NCI-H1092 treated with DMSO at 0.1 percent for 48 hours (cell line): ENCODE measurements at places on chromosomes 7 and 10.

DNA sequence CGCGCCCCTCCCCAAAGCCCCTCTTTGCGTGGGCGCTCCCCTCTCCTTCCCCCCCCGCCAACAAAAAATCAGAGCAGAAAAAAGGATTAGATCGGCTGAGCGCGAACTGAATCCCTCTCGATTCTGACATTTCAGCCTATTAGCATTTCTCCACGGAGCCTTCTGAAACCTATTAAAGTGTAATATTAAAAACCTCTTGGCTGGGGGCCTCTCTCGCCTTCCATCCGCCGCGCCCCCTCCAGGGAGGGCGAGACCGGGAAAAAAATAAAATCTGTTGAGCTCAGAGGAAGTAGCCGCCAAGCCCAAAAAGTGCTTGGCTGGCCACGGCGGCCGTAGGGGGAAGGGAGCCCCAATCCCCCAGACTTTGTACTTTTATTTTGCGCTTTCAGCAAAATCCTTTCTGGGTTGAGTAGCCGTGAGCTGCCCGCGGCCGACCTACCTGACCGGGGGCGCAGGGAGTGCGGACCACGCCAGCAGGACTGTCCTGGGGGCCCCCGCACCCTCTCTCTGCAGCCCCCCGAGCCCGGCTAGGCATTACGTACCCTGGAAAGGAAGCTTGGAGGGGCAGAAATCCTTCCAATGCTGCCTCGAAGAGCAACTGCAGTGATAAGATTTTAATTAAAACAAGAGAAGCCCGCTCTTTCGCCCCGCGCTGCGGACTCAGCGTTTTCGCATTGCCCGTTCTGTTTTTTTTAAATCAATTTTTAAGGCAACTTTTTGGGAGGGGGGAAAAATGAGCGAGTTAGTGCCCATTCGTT is 1.3 kb upstream of the TNRC18 start:
- DNase-seq = no peak

- DNase-seq = no peak
These were observed 330.8 kb downstream of the PTEN start for GRCh38 chr10:88194041-88194887.

GRCh38 chr7:5462216-5462615 is 38.6 kb upstream of the TNRC18 start:
- no peak for DNase-seq

GRCh38 chr10:12471135-12471534 is 121.8 kb downstream of the CAMK1D start:
- no peak for DNase-seq

DNA sequence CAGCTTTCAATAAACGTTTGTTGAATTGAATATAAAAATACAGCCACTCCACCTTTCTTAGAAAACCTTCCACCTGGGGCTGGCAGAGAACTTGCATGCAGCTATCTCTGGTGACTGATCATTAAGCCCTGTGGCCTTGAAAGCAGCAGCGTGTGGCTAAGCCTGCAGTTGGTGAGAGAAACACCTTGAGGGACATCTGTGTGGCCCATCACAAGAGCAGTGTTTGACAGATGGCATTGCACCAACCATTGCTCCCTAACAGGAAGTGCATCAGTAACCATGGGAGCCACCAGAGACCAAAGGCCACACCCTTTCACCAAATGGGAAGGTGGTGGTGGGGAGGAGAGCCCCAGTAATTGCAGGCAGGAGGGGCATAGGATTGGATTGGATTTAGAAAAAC is 22.4 kb downstream of the RHOBTB1 start:
- no peak for DNase-seq

DNA sequence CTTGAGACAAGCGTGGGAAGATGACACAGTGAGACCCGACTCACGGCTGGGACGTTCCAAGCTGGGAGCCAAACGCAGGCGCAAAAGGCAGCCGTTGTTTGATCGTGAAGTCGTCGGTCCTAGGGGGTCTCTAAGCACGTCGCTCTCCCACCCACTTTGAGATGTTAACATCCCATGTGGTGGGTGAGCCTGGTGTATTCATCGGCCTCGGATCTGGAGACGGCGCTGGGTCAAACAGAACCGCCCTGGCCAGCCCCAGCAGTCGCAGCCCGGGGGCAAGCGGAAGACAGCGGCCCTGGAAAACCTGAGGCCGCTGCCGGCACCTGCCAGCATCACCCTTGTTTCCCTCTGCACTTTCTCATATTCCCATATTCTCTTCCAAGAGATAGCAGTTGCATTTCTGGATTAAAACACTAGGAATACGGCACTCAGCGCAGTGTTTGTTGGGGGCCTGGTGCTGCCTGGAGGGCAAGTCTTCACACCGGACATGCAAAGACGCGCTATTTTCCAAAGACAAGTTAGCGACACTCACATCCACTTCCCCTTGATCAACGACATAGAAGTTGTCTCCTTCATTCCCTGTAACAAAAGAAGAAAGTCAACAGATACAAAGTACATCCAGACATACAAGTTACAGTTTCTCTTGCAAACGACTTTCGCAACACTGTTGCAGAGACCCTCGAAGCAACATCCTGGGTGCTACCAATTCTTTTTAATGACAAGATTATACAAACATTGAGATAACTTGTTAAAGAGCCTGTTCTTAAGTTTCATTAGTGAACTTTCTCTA is 86.2 kb upstream of the PDGFA start:
- no peak for DNase-seq

- no peak for DNase-seq
These were observed 304.9 kb downstream of the IPMK start for GRCh38 chr10:57962839-57963238.

GRCh38 chr10:49184642-49185111 is 3.5 kb downstream of the TMEM273 start:
- no peak for DNase-seq

GRCh38 chr10:77666821-77667220 is 29.2 kb upstream of the KCNMA1 start:
- no peak for DNase-seq

DNA sequence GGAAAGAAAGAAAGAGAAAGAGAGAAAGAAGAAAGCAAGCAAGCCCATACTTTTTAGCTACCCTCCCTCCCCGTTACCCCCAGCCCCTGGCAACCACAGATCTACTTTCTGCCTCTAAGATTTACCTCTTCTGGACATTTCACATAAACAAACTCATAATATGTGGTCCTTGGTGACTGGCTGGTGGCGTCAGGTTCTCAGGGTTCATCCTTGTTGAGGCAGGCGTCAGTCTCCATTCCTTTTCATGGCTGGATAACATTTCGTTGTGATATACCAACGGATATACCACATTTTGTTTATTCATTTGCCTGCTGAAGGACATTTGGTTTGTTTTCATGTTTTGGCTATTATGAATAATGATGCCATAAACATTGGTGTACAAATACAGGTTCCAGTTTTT is 30.5 kb downstream of the CDH23 start:
- no peak for DNase-seq

- no peak for DNase-seq
These were observed 11.8 kb downstream of the SFXN2 start for GRCh38 chr10:102726274-102726673.

DNA sequence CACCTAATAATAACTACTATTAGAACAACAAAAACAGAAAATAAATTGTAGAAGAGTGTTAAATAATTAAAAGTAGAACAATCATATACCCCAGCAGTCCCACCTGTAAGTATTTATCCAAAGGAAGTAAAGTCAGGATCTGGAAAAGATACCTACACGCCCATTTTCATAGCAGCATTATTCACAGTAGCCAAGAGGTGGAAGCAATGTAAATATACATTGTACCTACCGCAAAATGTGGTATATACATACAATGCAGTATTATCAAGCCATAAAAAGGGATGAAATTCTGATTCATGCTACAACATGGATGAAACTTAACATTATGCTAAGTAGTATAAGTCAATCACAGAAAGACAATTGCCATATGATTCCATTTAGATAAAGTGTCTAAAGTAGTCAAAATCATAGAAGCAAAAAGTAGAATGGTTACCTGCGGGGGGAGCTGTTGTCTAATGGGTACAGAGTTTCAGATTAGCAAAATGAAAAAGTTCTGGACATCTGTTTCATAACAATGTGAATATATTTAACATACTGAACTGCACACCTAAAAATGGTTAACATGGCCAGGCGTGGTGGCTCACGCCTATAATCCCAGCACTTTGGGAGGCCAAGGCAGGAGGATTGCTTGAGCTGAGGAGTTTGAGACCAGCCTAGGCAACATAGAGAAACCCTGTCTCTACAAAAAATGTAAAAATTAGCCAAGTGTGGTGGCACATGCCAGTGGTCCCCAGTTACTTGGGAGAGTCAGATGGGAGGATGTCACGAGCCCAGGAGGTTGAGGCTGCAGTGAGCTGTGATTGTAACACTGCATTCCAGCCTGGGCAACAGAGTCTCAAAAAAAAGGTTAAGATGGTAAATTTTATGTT is 6.0 kb upstream of the TMED4 start:
- DNase-seq = peak; percentile 59

DNA sequence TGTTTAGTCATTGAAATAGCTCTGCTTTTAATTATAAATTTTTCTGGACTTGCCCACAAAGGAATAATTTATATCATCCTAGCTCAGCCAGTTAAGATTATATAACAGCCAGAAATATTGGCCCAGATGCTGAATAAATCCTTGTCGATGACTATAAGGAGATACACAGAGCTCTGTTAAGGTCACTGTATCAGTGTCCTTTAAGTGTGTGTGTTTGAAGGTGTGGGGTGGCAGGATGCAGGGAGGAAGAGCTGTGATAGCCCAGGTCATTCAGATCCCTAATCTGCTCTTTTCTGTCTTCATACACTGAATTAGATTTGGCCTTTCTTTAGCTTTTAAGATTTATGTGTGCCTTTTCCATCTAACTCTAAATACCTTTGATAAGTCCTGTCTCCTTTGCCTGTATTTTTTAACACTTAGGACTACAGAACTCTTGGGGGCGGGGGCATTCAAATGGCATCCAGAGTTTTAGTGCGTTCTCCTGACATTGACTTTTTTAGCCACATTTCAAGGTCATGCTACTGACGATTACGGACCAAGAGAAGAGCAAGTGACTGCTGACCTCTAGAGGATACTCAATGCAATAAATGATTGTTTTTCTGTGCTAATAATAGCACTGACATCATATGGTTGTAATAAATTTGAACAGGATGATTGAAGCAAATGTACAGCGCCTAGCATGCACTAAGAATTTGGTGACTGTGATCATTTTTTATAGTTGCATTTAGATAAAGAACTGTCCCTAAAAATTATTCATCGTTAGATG is 172.3 kb downstream of the CACNB2 start:
- peak; percentile 13 for DNase-seq

DNA sequence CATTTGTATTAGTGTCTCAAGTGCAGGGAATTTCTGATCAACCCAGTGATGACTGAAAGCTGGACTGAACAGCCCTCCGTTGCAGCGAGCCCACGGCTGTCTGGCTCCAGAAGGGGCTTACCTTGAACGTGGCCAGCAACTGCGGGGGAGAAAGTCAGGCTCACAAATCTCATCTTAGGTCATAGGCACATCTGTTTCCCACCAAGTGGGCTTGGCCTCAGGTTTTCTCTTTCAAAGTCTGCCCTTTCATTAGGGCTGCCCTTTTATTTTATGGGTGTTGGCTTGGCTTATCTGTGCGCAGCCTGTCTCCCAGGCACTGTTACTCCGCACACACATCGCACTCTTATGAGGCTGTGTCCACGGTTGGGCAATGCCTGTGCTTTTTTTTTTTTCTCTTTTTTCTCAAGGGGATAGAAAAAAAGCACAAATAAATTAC is 178.0 kb downstream of the JCAD start:
- no peak for DNase-seq

GRCh38 chr7:118285358-118285757 is 60.9 kb downstream of the ANKRD7 start:
- DNase-seq = no peak

DNA sequence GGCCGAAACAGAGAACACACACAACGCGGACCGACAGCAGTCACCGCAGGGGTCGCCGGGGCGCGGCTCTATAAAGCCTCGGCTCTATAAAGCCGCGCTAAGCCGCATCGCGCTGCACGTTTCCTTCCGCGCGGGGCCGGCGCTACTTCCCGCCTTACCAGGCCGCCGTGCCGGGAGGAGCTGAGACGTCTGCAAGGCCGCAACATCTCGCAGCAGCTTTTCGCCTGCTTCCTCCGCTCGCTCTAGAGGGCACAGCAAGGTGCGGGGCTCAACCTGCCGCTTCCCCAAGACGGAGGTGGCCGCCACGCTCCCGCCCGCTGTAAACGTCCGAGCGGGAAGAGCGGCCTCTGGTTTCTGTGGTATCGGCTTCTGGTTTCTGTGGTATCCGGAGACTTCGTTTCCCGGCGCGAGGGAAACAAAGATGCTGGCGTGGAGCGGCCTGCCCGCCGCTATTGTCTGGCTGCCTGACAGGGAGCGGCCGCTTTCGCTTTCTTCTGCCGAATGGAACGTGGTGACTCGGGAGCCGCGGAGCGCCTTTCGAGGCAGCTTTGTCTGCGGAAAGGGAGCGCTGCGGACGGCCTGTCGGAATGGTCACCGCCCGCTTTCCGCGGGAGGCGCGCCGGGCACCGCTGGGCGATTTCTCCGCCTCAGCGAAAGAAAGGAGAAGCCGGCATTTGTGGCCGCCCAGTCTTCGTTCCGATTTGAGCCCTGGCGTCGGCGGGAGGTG is 91.8 kb downstream of the SPAG6 start:
- DNase-seq = peak; percentile 75

GRCh38 chr10:4306871-4307270 is 519.1 kb upstream of the AKR1E2 start:
- no peak for DNase-seq

GRCh38 chr10:51711519-51711891 is 12.1 kb upstream of the CSTF2T start:
- DNase-seq = no peak

GRCh38 chr10:43373461-43373860 is 2.0 kb downstream of the FXYD4 start:
- DNase-seq = no peak

DNA sequence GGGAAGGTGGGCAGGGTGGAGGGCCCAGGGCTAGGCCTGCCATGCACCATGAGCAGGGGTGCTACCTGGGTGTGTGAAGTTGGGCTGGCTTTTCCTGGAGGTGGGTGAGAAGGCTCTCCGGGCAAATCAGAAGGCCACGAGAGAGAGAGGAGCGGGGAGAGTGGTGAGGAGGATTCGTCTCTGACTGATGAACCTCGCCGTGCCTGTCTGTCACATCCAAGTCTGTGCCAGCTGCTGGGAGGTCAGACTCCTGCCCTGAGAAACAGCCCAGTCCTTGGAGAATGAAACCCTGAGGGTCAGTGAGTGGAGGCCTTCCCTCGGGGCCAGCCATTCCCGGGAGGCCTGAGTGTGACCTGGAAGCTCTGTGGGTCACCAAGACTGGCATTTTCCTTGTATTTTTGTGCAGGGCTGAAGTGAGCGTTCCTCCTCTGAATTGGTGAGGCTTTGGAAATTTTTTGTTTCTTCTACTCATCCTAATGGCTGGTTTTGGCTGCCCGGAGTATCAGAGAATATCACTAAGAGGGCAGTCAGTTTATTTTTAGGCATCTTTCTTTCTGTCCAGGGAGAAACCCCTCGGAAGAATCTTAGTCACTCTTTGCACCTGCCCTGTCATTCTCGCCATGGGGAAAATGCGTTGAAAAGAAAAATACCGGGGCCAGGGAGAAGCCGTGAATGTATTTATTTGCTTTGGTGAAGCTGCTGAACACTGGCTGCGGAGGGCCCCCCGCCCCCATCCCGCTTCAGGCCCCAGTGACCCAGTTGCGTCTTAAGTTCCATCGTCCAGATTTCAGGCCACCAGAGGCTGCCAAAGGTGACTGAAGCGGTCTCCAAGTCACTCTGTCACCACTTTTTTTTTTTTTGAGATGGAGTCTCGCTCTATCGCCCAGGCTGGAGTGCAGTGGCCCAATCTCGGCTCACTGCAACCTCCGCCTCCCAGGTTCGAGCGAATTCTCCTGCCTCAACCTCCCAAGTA is 6.5 kb upstream of the AP5Z1 start:
- DNase-seq = no peak
